Right hindlimb (tissue), 1 donor: ENCODE measurements at places on chromosomes 16 and 17.

DNA sequence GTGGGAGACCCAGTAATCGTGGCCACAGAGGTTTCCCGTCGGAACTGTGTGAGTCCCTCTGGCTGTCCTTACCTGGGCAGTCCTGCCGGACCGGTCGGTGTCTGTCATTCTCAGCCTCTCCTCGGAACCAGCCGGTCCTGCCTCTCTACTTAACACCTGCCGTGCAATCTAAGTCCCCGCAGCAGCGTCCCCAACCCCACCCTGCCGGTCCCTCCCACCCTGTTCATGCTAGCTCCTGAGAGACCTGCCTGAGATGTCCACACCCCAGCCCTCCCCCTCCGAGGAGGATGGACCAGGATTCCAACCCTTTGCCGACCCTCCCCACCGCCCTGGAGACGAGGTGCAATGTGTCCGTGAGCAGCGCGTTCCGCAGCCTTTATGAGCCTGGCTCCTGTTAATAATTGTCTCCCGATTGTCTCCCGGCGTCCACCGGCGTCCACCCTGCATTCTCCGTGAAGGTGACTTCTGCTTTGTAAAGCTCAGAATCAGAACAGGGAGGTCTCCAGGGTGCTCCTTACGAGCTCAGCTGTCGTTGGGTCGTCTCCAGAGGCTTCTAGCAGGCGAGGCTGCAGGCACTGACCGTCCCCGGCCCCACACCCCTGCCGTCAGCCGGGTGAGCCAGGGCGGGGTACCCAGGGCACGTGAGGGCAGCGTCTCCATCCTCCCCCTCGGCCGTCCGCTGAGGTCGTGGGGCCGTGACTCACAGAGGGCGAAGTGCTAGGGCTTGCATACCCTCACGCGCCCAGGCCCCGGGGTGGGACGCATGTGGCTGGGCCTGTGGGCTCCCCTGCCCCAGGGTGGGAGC lies 10.1 kb downstream of the METRNL start:
- no peak for DNase-seq

GRCh38 chr16:83733301-83733700 lies 74.5 kb upstream of the HSBP1 start:
- DNase-seq = no peak

DNA sequence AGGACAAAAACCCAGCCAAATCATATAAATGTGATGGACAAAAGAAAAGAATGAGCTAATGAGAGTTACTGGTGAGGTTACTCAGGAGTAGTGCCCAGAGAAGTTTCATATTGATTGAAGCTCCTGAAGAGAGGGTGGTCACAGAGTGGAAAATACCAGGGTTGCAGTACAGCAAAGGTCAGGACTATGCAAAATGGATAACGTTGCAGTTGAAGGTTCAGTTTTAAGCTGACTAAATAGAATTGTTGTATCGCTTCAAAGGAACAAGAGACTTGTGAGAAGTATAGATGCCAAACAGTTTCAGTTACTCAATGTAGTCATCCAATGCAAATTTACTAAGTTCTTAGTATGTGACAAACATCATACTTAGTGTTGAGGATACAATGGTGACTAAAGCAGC lies 47.1 kb downstream of the ABCA8 start:
- DNase-seq = no peak

- DNase-seq = no peak
Measured at GRCh38 chr17:31309556-31309955, 4.3 kb downstream of the EVI2B start.

- no peak for DNase-seq
Measured at GRCh38 chr16:27228045-27228444, 24.7 kb downstream of the KDM8 start.

DNA sequence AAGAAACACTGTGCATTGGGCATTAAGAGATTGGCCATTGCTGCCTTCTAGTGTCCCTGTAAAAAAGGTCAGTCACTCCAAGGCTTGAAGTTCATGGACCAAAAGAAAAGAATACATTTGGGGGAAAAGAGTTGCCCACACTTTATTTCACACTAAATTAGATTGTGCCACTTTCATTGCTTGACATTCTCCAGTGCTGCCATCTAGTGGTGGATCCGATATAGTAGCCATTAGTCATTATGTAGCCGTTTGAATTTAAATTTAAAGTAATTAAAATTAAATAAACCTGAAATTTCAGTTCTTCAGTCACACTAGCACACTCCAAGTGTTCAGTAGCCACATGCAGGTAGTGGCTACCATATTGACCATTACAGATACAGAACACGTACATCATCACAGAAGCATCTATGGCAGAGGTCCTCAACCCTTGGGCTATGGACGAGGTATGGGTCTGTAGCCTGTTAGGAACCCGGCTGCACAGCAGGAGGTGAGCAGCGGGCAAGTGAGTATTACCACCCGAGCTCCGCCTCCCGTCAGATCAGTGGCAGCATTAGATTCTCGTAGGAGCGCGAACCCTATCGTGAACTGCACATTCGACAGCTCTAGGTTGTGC lies 21.9 kb upstream of the CDH5 start:
- DNase-seq = no peak

DNA sequence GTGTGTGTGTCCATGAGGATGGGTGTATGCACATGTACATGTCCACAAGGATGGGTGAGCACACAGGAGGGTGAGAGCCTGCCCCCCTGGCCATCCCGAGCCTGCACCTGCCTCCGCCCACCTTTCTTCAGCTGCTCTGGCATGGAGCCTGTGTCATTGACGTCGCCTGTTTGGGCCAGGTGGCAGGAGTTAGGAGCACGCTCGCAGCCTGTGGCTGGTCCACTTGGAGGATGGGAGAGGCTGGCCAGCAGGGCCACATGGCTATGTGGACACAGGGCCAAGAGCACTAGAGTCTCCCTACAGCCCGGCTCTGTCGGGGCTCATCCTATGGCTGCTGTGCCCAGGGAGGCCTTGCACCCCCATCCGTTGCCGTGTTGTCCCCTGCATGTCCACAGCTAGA lies 21.4 kb downstream of the BAHCC1 start:
- DNase-seq = no peak

DNA sequence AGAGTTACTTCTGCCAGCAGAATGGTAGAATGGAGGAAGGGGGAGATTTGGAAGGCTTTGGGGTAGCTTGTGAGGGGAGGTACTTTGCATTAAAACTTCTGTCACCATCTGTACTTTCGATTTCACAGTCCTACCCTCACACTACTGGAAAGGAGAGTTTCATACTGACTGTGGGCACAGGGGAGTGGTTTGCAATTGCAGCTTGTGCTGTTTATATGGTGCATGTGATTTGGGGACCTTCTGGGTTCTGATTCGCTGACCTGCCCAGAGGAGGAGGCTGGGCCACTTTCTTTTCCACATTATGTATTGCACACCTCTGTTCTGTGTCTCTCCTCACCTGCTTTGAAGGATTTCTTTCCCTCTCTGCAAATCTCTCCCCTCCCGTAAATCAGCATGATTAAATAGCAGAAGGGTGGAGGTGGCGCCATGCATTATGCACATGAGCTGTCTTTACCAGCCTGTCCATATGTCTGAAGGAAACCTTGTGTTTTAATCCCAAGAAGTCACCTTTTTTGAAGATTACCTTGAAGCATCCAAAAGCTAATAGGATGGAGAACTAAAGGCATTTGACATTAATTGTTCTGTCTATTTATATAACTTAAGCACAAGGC lies 90.9 kb downstream of the RBFOX1 start:
- no peak for DNase-seq

GRCh38 chr17:47821031-47821423 lies 567 bp downstream of the OSBPL7 start:
- no peak for DNase-seq

DNA sequence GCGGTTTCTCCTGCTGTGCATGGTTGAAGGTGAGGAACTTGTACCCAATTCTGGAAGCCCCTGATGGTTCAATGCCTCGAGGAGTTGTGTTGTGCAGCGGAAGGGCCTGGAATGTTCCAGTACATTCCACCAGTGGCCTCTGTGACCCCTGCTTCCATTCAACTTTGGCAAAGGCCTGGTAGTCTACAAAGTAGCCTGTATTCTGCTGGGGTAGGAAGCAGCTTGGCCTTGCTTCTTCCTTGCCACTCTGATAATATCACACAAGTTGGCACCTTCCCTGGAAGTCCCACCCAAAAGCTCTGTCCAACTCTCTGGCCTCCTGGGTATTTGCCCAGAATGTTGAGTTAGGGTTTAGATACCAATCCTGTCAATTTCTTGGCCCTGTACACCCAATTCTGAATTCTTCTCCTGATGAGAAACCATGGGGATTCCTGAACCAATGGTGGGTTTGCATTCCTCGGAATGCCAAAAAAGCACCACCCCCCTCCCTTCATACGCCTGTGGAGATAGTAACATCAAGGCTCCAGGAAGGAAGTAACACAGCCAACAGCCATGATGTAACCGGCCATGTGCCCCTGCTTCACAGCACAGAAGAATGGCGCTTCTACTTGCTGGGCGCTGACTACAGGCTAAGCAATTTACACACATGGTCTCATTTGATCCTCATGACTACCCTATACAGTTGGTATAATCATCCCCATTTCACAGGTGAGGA lies 11.8 kb upstream of the FAM117A start:
- DNase-seq = no peak

DNA sequence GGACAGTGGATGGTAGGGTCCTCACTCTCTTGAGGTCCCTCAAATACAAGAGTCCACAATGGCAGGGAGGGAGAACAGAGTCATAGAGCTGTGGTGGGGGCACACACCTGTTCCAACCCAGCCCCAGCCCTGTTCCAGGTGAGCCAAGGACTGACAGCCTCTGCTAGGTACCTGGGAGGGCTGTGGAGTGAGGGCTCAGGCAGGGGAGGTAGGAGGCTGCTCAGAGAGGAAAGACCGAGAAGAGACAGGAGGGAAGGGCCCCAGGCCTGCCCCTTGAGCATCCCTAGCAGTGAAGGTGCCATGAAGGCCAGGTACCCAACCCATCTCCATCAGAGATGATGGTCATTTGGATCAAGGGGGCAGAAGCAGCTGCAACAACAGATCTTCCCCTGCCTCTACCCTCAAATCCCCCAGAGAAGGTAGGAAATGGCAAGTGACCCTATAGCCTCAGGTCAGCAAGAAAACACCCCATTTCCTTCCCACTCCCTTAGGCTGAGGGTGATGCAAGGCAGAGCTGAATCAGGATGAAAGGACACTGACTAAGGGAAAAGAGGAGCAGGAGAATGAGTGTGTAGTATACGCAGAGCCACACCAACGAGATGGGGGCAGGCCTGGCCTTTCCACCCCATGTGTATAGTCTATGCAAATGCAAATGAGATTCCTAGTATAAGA lies 28.6 kb downstream of the CD300LG start:
- DNase-seq = no peak

DNA sequence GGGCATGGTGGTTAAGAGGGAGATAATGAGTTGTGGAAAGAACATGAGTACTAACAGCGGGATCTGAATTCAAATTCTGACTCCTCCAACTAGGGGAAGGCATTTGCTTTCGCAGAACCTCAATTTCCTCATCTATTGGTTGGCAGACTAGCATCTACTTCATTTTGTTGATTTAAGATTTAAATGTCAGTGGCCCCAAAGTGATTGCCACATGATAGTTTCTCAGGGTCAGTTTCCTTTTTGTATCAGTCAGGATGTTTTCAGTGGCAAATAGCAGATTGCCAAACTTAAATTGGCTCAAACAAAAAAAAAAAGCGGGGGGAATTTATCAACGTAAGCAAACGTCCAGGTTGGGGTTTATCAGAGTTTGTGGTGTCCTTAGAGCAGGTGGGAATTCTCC lies 25.1 kb upstream of the NOS2 start:
- no peak for DNase-seq

- no peak for DNase-seq
Measured at GRCh38 chr16:74909665-74910064, 75.3 kb downstream of the WDR59 start.

DNA sequence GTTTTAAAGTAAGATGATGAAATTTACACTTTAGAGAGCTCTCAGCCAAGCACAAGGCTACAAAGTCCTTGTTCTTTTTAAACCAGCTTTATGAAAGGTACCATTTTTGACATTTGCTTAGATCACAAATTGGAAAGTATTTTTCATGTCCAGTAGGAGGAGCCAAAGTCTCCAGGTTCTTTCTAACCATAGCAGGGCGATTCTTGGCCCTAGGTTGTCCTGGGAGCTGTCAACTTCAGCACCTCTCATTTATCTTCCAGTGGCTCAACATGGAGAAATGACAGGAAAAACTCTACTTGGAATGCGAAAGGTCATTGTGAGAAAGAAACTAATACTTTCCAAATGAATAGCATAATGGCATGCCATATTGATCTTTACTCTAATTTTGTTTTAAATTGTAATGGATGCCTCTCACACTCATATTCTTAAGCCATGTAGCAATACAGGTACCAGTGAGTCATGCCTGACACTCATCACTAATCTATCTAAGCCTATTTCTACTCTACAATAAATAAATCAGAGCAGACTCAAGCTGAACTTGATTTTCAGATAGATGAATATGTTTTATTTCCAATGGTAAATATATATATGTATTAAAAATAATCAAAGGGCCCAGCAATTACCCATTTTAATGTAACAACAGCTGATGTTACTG lies 919.1 kb upstream of the EEF2KMT start:
- DNase-seq = no peak

DNA sequence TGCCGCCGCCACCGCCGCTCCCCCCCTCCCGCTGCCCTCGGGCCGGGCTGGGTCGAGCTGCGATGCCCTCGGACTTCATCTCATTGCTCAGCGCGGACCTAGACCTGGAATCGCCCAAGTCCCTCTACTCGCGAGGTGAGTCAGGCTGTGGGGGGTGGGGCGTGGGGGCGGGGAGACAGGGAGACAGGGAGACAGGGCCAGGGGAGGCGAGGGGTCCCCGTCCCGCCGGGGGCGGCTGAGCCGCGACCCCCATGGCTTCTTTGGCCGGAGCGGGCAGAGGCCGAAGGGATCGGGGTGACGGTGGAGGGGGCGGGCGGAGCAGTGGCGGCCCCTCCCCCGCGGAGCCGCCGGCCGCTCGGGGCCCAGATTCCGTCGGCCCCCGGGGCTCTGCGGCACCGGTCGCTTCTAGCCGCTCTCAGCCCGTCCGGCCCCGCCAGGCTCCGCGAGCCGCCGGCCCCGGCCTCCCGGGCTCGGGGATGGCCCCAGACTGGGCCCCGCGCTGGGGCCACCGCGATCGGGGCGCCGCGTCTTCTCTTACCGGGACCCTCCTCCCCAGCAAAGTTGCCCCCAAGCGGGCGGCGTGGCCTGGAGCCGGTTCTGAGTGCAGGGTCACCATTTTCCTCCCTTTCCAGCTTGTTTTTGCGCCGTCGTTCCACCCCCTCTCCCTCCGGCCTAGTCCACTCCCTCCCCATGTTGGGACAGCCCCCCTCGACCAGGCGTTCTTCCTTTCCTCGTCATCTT lies 644 bp downstream of the NFAT5 start:
- peak; percentile 80 for DNase-seq

- no peak for DNase-seq
Measured at GRCh38 chr17:74769856-74770497, 6.2 kb downstream of the NAT9 start.

- DNase-seq = no peak
Measured at GRCh38 chr17:72545766-72546165, 424.9 kb downstream of the SOX9 start.
